ENCODE measurements at places on chromosomes 12 and 14. TPM values are rescaled to one million over a fixed set of nuclear protein-coding genes. Genes with fewer than 3 reads are reported as not detected.

The SLC39A2 gene
- total RNA-seq = 0.25 TPM

- no peak for DNase-seq
These were observed 166.0 kb upstream of the VASH1 start for GRCh38 chr14:76595266-76595665.

GRCh38 chr12:28145216-28145615, 45.0 kb upstream of the CCDC91 start:
- DNase-seq = no peak

- DNase-seq = no peak
These were observed 231.7 kb upstream of the PRKD1 start for GRCh38 chr14:30159374-30159773.

GRCh38 chr12:55745361-55746173, 2.6 kb downstream of the GDF11 start:
- DNase-seq = no peak
